ENCODE measurements at places on chromosomes 12 and 14.

- DNase-seq = no peak
Observed at GRCh38 chr14:22981876-22982476, 375 bp downstream of the AJUBA start.

- no peak for DNase-seq
Observed at GRCh38 chr14:58870961-58871360, 233.2 kb downstream of the DACT1 start.

DNA sequence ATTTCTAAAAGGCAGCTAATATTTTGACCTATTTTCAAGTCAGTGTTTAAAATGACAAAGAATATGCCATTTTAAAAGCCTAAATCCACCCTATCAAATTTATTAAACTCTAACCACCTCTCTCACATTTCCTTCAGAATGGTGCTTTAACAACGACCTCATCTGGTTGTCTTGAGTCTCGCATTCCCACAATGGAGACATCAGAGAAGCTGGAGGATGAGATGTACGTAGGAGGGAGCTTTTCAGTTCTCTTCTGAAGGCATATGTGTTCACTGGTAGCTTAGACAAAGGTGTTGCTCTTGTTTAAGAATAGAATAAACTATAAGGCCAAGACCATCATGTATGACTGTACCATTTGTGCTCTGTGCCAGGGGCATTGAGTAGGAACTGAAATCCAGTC lies 82.9 kb downstream of the BCL2L14 start:
- DNase-seq = no peak

DNA sequence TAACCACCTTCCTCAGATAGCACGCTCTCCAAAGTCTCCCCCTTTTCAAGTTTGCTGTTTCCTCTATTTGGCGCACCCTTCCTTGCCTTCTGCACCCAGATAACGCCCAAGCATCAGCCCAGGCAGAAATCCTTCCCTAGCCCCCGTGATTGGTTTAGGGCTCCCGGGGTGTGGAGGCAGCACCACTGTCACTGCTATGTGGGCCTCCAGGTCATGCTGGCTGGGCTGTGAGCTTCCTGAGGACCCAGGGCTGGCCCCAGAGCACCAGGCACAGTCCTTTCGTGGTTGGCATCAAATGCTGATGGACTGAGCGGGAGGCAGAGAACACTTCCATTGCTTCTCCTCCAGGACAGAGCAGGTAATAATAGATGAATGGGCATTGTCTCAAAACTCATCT lies 311.4 kb downstream of the BCL11B start:
- DNase-seq = no peak

- peak; percentile 43 for DNase-seq
Observed at GRCh38 chr14:95290871-95291431, 28.8 kb downstream of the CLMN start.

GRCh38 chr12:125907351-125907750 lies 842.1 kb downstream of the AACS start:
- no peak for DNase-seq

DNA sequence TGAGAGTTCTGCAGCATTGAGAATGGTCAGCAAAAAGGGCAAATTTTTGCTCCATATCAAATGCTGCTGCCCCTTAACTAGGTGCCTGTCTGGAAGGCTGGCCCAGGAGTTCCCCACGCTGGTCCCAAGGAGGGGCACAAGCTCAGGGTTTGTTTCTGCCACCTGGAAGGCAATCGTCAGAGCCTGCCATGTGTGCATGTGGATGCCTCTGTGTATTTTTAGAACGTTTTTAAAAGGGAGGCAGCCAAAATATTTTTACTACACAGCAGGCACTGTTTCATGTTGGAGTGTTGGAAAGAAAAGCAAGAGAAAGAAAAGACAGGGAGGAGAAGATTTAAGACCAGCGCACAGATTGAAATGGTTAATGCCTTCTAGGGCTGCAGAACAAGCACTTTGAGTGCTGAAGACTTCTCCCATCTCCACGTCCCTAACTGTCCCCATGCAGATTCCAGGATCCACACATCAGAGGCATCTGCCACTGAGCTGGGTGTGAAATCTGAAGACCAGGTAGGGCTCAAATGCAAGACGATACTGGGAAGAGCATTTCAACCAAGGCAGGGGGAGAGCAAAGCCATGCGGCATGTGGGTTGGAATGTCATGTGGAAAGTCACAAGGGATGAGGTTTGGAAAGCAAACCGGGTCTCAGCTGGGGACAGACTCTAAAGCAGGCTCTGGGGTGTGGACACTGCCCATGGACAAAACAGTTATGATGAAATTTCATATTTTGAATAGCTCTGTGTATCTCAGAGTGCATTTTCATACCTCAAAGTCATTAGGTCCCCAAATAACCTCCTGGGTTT lies 557.2 kb downstream of the BCL11B start:
- DNase-seq = no peak

DNA sequence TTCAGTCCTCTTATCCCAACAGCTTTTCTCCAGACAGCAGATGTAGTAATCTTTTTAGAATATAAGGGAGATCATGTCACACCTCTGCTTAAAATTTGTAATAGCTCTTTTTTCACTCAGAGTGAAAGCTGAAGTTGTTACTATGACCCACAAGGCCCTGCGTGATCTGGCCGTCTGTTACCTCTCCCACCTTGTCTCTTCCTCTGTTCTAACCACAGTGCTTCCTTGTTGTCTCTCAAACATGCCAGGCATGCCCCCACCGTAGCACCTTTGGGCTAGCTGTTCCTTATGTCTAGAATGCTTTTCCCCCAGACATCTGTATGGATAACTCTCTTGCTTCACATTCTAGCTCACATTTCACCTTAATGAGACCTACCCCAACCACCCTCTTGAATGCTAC lies 6.5 kb downstream of the NECAP1 start:
- DNase-seq = no peak

- DNase-seq = no peak
Observed at GRCh38 chr12:103771466-103771865, 69.6 kb downstream of the NT5DC3 start.

DNA sequence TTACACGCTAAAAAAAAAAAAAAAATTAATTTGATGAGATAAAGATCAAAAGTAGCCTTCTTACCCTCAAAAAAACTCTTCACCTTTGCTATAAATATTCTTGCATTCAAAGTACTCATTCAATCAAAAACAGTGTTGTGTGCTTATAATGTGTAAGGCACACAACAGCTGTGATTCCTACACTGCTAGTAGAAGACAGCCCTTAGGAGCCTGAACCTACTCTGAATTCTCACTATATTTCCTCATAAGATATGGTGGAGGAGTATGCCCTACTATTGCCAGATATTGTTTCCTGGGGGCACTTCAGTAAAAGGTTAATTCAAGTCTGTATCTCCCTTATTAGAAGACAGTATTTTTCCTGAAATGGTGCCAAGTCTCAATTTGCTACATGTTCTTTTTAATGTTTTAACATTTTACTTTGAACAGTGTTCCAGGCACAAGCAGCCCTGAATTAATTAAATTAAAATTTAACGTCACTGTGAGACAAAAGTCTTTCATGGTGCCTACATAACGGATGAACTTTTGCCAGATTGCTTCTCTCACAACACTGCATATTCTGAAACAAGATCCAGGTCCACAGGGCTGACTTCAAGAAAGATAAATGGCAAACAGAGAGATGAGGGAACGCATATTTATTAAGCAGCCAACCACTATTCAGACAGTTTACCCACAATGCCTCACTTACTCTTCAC lies 19.3 kb downstream of the PPP2R5E start:
- no peak for DNase-seq

DNA sequence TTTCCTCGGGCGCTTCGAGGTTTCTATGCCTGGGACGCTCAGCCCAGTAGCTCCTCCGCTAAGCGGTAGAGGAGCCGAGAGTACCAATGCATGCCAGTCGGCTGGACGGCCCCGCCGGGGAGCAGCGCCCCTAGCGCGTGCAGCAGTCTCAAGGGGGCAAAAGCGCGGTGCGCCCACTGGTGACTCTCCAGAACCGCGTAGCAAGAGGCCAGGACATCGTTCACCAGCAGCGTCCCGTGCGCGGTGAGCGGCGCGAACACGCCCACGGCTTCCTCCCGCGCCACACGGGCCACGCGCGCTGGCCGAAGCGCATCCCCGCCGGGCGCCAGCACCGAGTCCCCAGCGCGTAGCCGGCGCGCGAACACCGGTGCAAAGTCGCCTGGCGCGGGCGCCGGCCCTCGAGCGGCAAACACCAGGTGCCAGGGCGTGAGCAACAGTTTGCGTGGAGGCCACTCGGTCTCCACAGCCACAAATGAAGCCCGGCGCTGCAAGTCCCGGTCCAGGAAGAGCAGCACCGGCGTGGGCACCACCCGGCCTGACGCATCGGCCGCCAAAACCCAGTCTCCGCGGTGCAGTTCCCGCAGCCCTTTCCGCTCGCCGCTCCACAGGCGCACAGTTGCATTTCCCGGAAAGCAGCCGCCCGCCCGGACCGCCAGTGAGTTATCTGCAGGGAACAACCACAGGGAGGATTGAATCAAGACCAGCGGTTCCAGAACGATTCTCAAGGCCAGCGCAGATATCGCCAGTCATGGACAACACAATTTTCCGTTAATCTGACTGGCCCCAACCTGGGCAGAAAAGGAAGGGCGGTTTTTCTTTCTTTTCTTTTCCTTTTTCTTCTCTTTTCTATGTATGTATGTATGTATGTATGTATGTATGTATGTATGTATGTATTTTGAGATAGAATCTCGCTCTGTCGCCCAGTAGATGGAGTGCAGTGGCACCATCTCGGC lies 4.5 kb downstream of the DHH start:
- no peak for DNase-seq

GRCh38 chr12:43370263-43370662 lies 181.7 kb downstream of the ADAMTS20 start:
- DNase-seq = no peak

GRCh38 chr14:59282378-59282765 lies 93.9 kb downstream of the DAAM1 start:
- DNase-seq = no peak

Measured in kidney capillary endothelial cell (primary cell).